Activated CD4-positive, alpha-beta T cell treated with anti-CD3 and anti-CD28 coated beads, Interleukin-2, amount 10 ng/mL, durations not matched to agents 24 days and 14 days (primary cell): ENCODE measurements at places on chromosomes 3 and 15. TPM values are rescaled to one million over a fixed set of nuclear protein-coding genes. Genes with fewer than 3 reads are reported as not detected.

FETUB gene
- not detected in 2 replicates for total RNA-seq

CASR gene
- not detected in 2 replicates for total RNA-seq

COL8A1 gene
- total RNA-seq, result 0.09 TPM in 1 of 2 replicates, not detected in the other

EPHA3 gene
- total RNA-seq, result not detected in 2 replicates

TTLL13 gene
- 0.44 and 1.4 TPM in 2 replicates for total RNA-seq

LPCAT4 gene
- total RNA-seq, result 63.9 and 67.3 TPM in 2 replicates

NDN gene
- 3.1 and 3.6 TPM in 2 replicates for total RNA-seq

GRCh38 chr3:49500732-49501609 is 30.9 kb downstream of the DAG1 start:
- no peak overlapping the region for H3K4me3 ChIP-seq
- no peak overlapping the region for H3K27ac ChIP-seq
- H3K36me3 ChIP-seq, result peaks cover 10% of the 10 kb centered on the region
- peaks cover 11% of the 10 kb centered on the region for H3K4me1 ChIP-seq
- no peak for DNase-seq

- H3K27me3 ChIP-seq, result no peaks in the 10 kb centered on the region
- no peak overlapping the region for H3K4me3 ChIP-seq
- peaks cover 2% of the 10 kb centered on the region for H3K4me1 ChIP-seq
- no peak for DNase-seq
- H3K27ac ChIP-seq, result no peak overlapping the region
Observed at GRCh38 chr3:52440671-52441070, 4.2 kb downstream of the SEMA3G start.

- peak overlapping the region; percentile 11 for H3K27ac ChIP-seq
- H3K4me3 ChIP-seq, result no peak overlapping the region
- H3K27me3 ChIP-seq, result no peaks in the 10 kb centered on the region
- peaks cover 37% of the 10 kb centered on the region for H3K4me1 ChIP-seq
Observed at GRCh38 chr15:58440158-58440910, 8.5 kb downstream of the LIPC start.

DNA sequence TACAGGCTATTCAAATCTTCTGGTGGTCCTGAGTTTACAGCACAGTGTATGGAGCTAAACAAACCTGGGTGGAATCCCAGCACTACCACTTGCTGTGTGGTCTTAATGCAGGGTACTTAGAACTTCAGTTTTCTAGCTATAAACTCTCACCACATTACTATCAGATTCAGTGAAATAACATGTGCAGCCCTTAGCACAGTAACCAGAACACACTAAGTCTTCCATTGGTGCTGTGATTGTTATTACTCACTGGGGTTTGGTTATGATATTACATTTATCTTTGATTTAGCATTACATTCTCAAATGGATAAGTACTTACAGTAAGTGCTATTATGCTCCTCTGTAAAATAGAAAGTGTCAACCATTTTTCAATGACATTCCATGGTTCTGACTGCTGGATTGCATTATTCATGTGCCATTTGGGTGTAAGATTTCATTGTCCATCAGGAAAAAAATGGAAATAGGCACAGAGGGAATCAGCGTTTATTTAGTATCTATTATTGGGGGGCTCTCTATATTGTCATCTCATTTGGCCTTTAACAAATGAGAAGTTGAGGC is 81.9 kb downstream of the PDE8A start:
- H3K27ac ChIP-seq, result no peak overlapping the region
- H3K4me3 ChIP-seq, result no peak overlapping the region
- peaks cover 2% of the 10 kb centered on the region for H3K4me1 ChIP-seq
- H3K36me3 ChIP-seq, result peaks cover 13% of the 10 kb centered on the region
- no peaks in the 10 kb centered on the region for H3K27me3 ChIP-seq

DNA sequence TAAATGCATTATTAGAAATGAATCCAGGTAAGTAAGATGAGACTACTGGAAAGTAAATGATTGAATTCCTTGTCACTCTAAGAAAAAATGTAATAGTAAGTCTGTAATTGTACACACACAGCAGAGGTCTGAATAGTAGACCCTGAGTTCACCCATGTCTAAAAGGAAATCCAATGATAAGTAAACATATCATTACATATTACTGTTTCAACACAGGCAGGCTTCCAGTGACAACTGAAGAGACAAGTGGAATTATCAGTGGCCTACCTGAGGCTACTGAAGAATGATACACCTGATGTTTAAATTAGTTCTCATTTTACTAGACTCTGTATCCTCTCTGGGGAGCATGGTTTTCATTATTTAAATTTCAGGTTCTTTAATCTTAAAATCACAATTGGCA is 6.2 kb upstream of the CCNL1 start:
- no peaks in the 10 kb centered on the region for H3K27me3 ChIP-seq
- no peak overlapping the region for H3K27ac ChIP-seq
- H3K36me3 ChIP-seq, result peaks cover 4% of the 10 kb centered on the region
- H3K4me1 ChIP-seq, result peaks cover 14% of the 10 kb centered on the region
- DNase-seq, result no peak
- H3K4me3 ChIP-seq, result no peak overlapping the region

DNA sequence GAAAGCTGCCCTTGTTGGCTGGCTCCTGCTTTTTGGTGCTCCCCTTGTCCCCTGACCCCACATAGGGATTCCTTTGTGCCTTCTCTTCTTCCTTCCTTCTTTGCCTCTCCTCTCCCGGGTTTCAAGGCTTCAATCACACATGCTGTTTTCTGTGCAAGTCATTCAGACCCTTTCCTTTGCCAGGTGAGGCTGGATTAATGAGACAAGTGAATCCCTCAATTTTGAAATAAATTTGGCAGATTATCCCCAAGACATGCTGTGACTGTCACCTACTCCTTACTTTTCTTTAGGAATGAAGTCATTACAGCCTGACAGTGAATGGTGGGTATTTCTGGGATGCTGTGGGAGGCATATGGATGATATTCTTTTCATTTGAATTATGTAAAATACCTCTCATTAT is 259.0 kb upstream of the RGMA start:
- H3K4me3 ChIP-seq, result no peak overlapping the region
- no peaks in the 10 kb centered on the region for H3K4me1 ChIP-seq
- no peaks in the 10 kb centered on the region for H3K36me3 ChIP-seq
- peaks cover 3% of the 10 kb centered on the region for H3K27me3 ChIP-seq
- no peak for DNase-seq

DNA sequence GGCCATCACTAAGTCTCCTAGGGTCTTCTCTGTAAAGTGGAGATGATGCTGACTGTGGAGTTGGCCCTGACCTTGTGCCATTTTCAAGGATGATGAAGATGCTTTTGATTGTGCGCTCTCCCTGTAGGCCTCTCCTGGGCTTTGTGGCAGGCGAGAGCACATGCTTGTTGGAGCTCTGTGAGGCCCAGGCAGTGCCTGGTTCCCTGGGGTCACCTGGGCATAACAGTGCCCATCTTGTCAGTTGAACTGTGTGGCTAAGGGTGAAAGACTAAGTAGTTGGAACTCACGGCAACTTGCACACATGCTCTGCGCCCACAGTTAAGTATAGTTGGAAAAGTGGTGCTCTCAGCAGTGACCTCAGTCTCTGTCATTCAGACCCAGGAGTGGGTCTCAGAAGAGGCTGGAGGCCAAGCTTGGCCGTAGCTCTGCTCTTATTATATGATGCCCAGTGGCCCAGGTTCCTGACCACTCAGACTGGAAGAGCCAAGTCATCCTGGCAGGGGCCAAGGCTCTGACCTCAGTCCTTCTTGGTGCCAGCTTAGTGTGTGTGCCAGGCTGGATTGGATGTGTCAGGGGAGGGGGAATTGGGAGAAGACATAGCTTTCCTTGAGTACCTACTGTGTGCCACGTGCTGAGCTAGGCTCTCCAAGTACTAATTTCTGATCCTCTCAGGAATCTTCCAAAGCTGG is 154.6 kb downstream of the EEFSEC start:
- H3K4me3 ChIP-seq, result no peak overlapping the region
- H3K27ac ChIP-seq, result no peak overlapping the region
- no peaks in the 10 kb centered on the region for H3K27me3 ChIP-seq
- peaks cover 7% of the 10 kb centered on the region for H3K36me3 ChIP-seq
- no peak for DNase-seq

- H3K27ac ChIP-seq, result no peak overlapping the region
- H3K4me1 ChIP-seq, result peaks cover 6% of the 10 kb centered on the region
- H3K4me3 ChIP-seq, result no peak overlapping the region
- H3K27me3 ChIP-seq, result no peaks in the 10 kb centered on the region
- peaks cover 47% of the 10 kb centered on the region for H3K36me3 ChIP-seq
Observed at GRCh38 chr3:197114007-197114406, 84.4 kb upstream of the MELTF start.

GRCh38 chr15:47614360-47615011 is 102.8 kb upstream of the SEMA6D start:
- no peaks in the 10 kb centered on the region for H3K4me1 ChIP-seq
- no peak for DNase-seq
- no peak overlapping the region for H3K4me3 ChIP-seq
- H3K36me3 ChIP-seq, result no peaks in the 10 kb centered on the region
- no peaks in the 10 kb centered on the region for H3K27me3 ChIP-seq

GRCh38 chr3:88057630-88058305 is 1.0 kb downstream of the CGGBP1 start:
- H3K36me3 ChIP-seq, result peaks cover 36% of the 10 kb centered on the region
- peak overlapping the region; percentile 97 for H3K27ac ChIP-seq
- no peaks in the 10 kb centered on the region for H3K27me3 ChIP-seq
- H3K4me1 ChIP-seq, result peaks cover 43% of the 10 kb centered on the region
- no peak for DNase-seq
- H3K4me3 ChIP-seq, result peak overlapping the region; percentile 100

DNA sequence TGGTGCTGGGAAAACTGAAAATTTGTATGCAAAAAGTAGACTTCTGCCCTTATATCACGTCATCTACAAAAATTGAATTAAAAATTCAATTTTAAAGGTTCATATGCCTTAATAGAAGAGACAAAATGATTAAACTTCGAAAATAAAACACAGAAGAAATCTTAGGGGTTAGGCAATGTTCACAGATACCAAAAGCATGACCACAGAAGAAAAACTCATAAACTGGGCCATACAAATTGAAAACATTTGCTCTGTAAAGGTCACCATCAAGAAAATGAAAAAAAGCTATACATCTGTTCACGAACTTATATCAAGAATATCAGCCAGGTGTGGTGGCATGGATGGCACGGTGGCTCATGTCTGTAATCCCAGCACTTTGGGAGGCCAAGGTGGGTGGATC is 245.1 kb downstream of the PCCB start:
- peaks cover 36% of the 10 kb centered on the region for H3K36me3 ChIP-seq
- DNase-seq, result no peak
- H3K4me1 ChIP-seq, result no peaks in the 10 kb centered on the region
- H3K27me3 ChIP-seq, result no peaks in the 10 kb centered on the region
- no peak overlapping the region for H3K4me3 ChIP-seq
- no peak overlapping the region for H3K27ac ChIP-seq

DNA sequence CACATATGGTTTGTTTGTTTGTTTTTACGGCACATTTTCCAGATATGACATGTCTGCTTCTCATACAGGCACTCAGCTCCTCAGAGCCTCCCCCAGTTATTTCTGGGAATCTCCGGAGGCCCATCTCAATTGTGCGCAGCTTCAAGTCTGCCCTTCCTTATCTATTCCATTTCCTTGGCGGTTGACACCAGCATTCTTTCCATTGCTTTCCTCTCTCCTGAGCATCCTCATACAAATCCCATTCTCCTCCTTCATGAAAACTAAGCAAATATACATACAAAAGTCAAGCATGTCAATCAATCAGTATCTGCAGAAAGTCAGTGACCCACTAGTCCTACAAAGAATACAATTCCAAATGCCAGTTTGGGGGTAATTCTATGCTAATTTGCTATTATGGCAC is 166.7 kb downstream of the SQOR start:
- no peak overlapping the region for H3K27ac ChIP-seq
- H3K4me3 ChIP-seq, result no peak overlapping the region
- no peaks in the 10 kb centered on the region for H3K4me1 ChIP-seq
- peaks cover 2% of the 10 kb centered on the region for H3K27me3 ChIP-seq
- DNase-seq, result no peak
- no peaks in the 10 kb centered on the region for H3K36me3 ChIP-seq

GRCh38 chr3:182891364-182891763 is 89.0 kb downstream of the DCUN1D1 start:
- no peak overlapping the region for H3K27ac ChIP-seq
- peaks cover 7% of the 10 kb centered on the region for H3K4me1 ChIP-seq
- DNase-seq, result no peak
- H3K27me3 ChIP-seq, result no peaks in the 10 kb centered on the region

- no peak overlapping the region for H3K27ac ChIP-seq
- no peaks in the 10 kb centered on the region for H3K36me3 ChIP-seq
- peaks cover 11% of the 10 kb centered on the region for H3K4me1 ChIP-seq
Observed at GRCh38 chr3:114721209-114721608, 425.9 kb downstream of the ZBTB20 start.

DNA sequence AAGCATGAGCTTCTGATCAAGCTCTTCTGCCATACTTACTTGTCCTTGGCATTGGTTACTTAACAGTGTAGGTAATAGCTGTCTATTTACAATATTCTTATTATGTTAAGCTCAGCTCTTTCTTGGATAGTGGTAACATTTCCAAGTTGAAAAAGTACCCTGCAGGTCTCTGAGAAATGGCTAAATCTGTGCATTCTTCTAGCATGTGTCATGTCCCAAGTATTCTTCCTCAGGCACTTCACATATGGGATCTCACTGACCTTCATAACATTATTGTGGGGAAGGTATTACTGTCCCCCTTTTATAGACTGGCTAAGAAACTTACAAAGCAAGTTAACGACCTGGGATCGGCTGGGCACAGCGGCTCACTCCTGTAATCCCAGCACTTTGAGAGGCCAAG is 236.1 kb downstream of the RORA start:
- no peak overlapping the region for H3K4me3 ChIP-seq
- no peaks in the 10 kb centered on the region for H3K4me1 ChIP-seq
- peaks cover 8% of the 10 kb centered on the region for H3K27me3 ChIP-seq
- H3K36me3 ChIP-seq, result no peaks in the 10 kb centered on the region
- no peak overlapping the region for H3K27ac ChIP-seq

DNA sequence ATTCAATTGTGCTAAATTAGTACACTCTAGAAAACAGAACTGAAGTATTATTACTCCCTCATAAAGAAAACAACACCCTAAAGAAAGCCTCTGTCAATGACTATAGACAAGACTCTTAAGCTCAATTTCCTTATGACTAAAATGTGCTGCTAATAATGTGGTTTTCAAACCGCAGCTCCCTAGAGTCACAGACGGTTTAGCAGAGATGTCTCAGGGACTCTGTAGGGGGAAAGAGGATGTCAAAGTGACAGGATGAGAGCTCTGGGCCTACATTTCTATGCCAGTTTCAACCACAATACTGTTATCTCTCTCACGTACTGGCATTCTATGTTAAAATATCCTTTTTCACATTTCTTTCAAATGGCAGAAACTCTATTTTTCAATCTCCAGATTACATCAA is 37.6 kb upstream of the WDR49 start:
- H3K27ac ChIP-seq, result peak overlapping the region; percentile 26
- H3K4me3 ChIP-seq, result no peak overlapping the region
- peaks cover 37% of the 10 kb centered on the region for H3K36me3 ChIP-seq

- no peak overlapping the region for H3K27ac ChIP-seq
- no peaks in the 10 kb centered on the region for H3K36me3 ChIP-seq
- H3K4me1 ChIP-seq, result peaks cover 2% of the 10 kb centered on the region
- no peak overlapping the region for H3K4me3 ChIP-seq
Observed at GRCh38 chr3:25855266-25855784, 65.4 kb downstream of the OXSM start.

GRCh38 chr3:124584552-124585391 is 145.5 kb upstream of the UMPS start:
- peak overlapping the region; percentile 70 for H3K4me3 ChIP-seq
- no peak overlapping the region for H3K27ac ChIP-seq
- H3K36me3 ChIP-seq, result no peaks in the 10 kb centered on the region
- DNase-seq, result peak; percentile 65
